Omental fat pad (tissue), 4 donors: ENCODE measurements at places on chromosomes 13 and 19. TPM values are rescaled to one million over a fixed set of nuclear protein-coding genes. Genes with fewer than 3 reads are reported as not detected.

Gene CGB8
- not detected for total RNA-seq

Gene FUT1
- 4.4 TPM for total RNA-seq

Gene CD209
- 20.8 TPM for total RNA-seq

Gene TUBA3C
- not detected for total RNA-seq

Gene TNFSF11
- total RNA-seq = 0.37 TPM

Gene ALOX5AP
- total RNA-seq = 71.1 TPM

Gene THSD8
- total RNA-seq = not detected

Gene ZFP30
- 9.0 TPM for total RNA-seq

Gene RNF225
- total RNA-seq = not detected
